Type B pancreatic cell (in vitro differentiated cells): ENCODE measurements at places on chromosomes 11 and 22.

- no peak for DNase-seq
Measured at GRCh38 chr11:19410032-19410431, 169.3 kb upstream of the E2F8 start.

- DNase-seq = no peak
Measured at GRCh38 chr11:126459691-126460281, 104.3 kb downstream of the ST3GAL4 start.

DNA sequence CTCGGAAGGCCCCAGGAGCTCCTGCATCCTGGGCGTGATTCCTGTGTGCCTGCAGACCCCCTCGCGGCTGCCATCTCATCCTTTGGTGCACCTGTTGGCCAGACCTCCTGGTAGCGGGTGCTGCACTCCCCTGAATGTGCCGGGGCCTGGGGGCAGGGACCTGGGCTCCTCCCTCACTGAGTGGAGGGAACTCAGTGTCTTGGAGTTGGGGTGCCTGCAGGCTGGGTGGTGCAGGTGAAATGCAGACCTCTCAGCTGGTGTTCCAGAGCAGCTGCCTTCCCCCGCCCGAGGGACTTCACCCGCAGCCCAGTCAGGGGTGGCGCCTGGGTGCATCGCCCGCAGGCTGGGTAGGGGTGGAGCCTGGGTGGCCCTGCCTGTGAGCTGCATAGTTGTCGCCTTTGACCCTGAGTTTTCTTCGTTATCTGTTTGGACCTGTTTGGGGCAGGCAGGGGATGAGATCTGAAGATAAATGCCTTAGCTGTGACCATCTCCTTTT is 31.4 kb downstream of the LRP5 start:
- no peak for DNase-seq

- DNase-seq = no peak
Measured at GRCh38 chr11:36431429-36432092, 78.5 kb downstream of the TRAF6 start.

DNA sequence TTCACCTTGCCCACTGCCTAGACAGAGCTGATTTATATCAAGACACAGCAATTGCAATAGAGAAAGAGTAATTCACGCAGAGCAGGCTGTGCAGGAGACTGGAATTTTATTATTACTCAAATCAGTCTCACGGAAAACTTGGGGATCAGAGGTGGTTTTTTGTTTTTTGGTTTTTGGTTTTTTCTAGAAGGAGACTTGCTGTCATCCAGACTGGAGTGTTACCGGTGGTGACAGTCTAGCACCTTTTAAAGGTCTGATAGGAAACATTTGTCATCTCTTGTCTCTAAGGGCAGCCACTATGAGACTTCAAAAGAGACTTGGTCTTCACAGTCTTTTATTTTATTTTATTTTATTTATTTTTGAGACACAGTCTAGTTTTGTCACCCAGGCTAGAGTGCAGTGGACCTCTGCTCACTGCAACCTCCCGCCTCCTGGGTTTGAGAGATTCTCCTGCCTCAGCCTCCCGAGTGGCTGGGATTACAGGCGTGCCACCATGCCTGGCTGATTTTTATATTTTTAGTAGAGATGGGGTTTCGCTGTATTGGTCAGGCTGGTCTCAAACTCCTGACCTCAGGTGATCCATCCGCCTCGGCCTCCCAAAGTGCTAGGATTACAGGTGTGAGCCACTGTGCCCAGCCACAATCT is 19.1 kb downstream of the APOBEC3H start:
- no peak for DNase-seq

DNA sequence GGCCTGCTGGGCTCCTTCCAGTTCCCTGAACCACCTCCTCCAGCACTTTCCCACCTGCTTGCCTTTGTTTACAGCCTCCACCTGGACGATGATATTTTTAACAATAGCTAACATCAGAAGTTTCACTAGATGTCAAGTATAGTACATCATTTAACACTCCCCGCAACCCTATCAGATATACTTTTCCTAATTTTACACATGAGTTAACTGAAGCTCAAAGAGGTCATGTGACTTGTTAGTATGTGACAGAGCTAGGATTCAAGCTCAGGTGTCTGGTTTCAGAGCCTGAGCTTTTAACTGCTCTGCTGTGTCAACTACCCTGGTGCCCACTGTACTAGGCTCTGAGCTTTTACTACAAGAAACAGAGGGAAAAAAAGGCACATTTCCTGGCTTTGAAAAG is 14.3 kb upstream of the HPX start:
- DNase-seq = no peak

- DNase-seq = no peak
Measured at GRCh38 chr22:30392661-30393321, 4.0 kb upstream of the SEC14L2 start.

GRCh38 chr22:47333625-47334024 is 571.2 kb downstream of the TBC1D22A start:
- no peak for DNase-seq
